Glutamatergic neuron (in vitro differentiated cells): ENCODE measurements at places on chromosomes 7 and 10. TPM values are rescaled to one million over a fixed set of nuclear protein-coding genes. Genes with fewer than 3 reads are reported as not detected.

The RTKN2 gene
- 3.2 TPM for total RNA-seq

The SPDYE2B gene
- not detected for total RNA-seq

The FANK1 gene
- 0.59 TPM for total RNA-seq

The PTPRZ1 gene
- total RNA-seq: 11.4 TPM

The CPED1 gene
- not detected for total RNA-seq

The NME8 gene
- total RNA-seq: not detected

DNA sequence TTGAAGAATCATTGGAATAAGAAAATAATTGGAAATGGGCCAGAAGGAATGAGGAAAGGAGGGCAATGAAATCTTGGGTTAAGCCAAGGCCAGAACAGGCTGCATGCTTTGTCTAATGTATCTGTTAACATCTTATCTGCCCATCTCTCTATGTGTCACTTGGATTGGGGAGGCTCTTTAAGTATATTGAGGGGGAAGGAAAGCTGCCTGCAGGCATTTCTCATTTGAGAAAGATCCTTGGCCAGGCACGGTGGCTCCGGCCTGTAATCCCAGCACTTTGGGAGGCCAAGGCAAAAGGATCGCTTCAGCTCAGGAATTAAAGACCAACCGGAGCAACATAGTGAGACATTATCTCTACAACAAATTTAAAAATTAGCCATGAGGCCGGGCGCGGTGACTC is 14.3 kb downstream of the PCBD1 start:
- H3K27me3 ChIP-seq: peaks cover 2% of the 10 kb centered on the region
- peaks cover 14% of the 10 kb centered on the region for H3K36me3 ChIP-seq
- DNase-seq: no peak
- no peak overlapping the region for H3K4me3 ChIP-seq
- H3K4me1 ChIP-seq: peaks cover 6% of the 10 kb centered on the region

DNA sequence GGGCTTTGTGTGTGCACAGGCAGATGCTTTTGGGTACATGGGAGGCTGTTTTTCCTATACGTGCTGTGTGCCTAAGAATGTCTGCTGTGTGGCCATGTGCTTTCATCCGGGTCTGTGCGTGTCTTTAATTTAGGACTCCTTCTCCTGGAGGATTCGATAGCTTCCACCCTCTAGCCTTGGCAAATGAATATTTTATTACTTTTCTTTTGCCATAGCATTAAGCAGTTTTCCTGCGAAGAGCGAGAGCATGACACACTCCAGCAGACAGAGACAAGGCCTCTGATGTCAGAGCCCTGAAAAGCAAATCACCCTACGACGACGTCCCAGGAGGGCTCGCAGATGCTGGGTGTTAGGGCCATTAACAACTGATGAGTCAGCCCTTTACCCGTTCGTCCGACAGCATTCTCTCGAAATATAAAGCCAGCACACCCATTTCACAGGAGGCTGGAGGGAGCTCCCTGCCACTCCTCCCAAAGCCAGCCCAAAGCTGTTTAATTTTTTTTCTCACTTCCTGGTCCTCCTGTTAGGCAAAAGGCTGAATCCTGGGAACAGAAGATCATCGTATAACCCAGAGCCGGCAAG is 311.3 kb upstream of the ZMIZ1 start:
- no peaks in the 10 kb centered on the region for H3K36me3 ChIP-seq
- H3K4me1 ChIP-seq: peaks cover 24% of the 10 kb centered on the region
- H3K27me3 ChIP-seq: peaks cover 4% of the 10 kb centered on the region

GRCh38 chr10:30639946-30640786 is 10.6 kb upstream of the LYZL2 start:
- peaks cover 3% of the 10 kb centered on the region for H3K27me3 ChIP-seq
- H3K4me1 ChIP-seq: peaks cover 22% of the 10 kb centered on the region
- H3K27ac ChIP-seq: no peak overlapping the region
- DNase-seq: no peak
- no peaks in the 10 kb centered on the region for H3K36me3 ChIP-seq

GRCh38 chr7:10973942-10974911 is 555 bp downstream of the PHF14 start:
- H3K4me3 ChIP-seq: peak overlapping the region; percentile 98
- H3K27me3 ChIP-seq: peaks cover 4% of the 10 kb centered on the region
- peaks cover 16% of the 10 kb centered on the region for H3K4me1 ChIP-seq
- H3K36me3 ChIP-seq: no peaks in the 10 kb centered on the region
- peak; percentile 74 for DNase-seq
- peak overlapping the region; percentile 98 for H3K27ac ChIP-seq

GRCh38 chr7:42868480-42868879 is 43.4 kb downstream of the C7orf25 start:
- H3K27me3 ChIP-seq: peaks cover 5% of the 10 kb centered on the region
- no peaks in the 10 kb centered on the region for H3K4me1 ChIP-seq
- no peak overlapping the region for H3K27ac ChIP-seq
- no peak overlapping the region for H3K4me3 ChIP-seq
- H3K36me3 ChIP-seq: peaks cover 5% of the 10 kb centered on the region

GRCh38 chr7:151796091-151796870 is 80.6 kb downstream of the PRKAG2 start:
- H3K27ac ChIP-seq: no peak overlapping the region
- H3K27me3 ChIP-seq: peaks cover 2% of the 10 kb centered on the region
- H3K4me3 ChIP-seq: no peak overlapping the region
- peak; percentile 9 for DNase-seq
- peaks cover 30% of the 10 kb centered on the region for H3K4me1 ChIP-seq

DNA sequence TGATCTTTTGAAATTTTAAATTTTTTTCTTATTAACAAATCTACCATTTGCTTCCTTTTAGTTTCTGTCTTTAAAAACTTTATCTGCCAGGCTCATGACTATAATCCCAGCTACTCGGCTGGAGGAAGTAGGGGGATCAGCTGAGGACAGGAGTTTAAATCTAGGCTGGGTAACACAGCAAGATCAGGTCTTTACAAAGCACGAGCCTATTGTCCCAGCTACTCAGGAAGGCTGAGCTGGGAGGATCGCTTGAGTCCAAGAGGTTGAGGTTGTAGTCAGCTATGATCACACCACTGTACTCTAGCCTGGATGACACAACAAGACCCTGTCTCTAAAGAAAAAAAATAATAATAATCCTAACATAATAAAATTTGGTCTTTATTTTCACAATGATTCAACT is 17.5 kb downstream of the DPY19L1 start:
- H3K4me3 ChIP-seq: no peak overlapping the region
- H3K27ac ChIP-seq: no peak overlapping the region
- no peak for DNase-seq

- H3K4me1 ChIP-seq: peaks cover 26% of the 10 kb centered on the region
- H3K27me3 ChIP-seq: no peaks in the 10 kb centered on the region
- no peak for DNase-seq
- no peaks in the 10 kb centered on the region for H3K36me3 ChIP-seq
- no peak overlapping the region for H3K4me3 ChIP-seq
Measured at GRCh38 chr10:113127901-113128283, 177.8 kb downstream of the TCF7L2 start.

DNA sequence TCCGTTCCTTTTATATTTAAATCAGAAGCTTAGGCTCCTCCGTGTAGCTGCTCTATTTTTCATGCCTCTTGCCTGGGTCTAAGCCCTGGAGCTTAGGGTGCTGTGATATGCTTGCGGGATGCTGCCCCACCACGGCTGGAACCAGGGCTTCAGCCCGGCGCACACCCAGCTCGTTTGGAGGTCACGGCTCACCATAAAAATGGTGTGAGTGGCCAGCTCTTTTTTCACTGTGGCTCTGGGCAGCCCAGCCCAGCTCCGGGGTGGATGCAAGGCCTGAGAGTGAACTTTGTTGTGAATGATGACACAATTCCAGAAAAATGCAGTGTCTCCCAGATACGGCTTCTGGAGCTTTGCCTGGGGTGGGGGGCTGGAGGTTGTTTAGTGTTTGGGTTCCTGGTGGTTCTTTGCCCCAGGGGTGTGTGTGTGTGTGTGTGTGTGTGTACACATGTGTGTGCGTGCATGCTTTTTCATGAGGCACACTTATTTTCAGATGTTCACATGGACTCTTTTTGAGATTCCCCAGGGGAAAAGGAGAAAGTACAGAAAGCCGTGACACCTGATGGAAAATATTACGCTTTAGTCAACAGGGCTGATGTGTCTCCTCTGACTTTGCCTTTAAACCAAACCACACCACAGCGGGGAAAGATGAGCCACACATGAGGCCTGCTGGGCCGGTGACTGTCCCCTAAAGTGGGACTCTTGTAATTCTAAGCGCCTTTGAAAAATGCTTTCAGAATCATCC is 46.2 kb downstream of the GRK5 start:
- peak overlapping the region; percentile 78 for H3K27ac ChIP-seq
- no peak for DNase-seq
- peaks cover 8% of the 10 kb centered on the region for H3K27me3 ChIP-seq
- H3K4me3 ChIP-seq: peak overlapping the region; percentile 71
- H3K4me1 ChIP-seq: peaks cover 57% of the 10 kb centered on the region
- peaks cover 6% of the 10 kb centered on the region for H3K36me3 ChIP-seq

GRCh38 chr7:46315891-46316290 is 394.8 kb upstream of the IGFBP3 start:
- H3K36me3 ChIP-seq: no peaks in the 10 kb centered on the region
- H3K27me3 ChIP-seq: peaks cover 2% of the 10 kb centered on the region
- no peak overlapping the region for H3K27ac ChIP-seq
- no peaks in the 10 kb centered on the region for H3K4me1 ChIP-seq

DNA sequence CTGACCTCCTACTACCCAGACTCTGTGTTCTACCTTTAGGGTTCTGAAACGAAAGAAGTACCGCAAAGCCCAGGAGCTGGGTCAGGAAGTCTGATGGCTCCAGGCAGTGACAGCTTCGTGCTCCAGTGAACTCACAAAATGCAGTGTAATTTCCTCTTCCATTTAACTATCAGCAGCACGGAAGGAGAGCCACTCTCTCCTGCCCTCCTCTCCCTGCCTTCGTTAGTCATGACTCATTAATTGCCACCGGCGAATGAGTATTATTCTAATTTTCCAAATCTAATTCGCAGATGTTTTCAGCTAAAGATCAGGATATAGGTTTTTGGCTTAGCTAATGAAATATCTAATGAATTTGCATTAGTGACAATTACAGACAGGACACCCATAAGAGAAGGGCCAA is 1262.0 kb downstream of the TYW1 start:
- H3K27me3 ChIP-seq: no peaks in the 10 kb centered on the region
- peaks cover 7% of the 10 kb centered on the region for H3K36me3 ChIP-seq
- H3K4me1 ChIP-seq: peaks cover 2% of the 10 kb centered on the region
- DNase-seq: no peak
- H3K27ac ChIP-seq: no peak overlapping the region

GRCh38 chr7:50775231-50775630 is 7.5 kb downstream of the GRB10 start:
- H3K27me3 ChIP-seq: peaks cover 13% of the 10 kb centered on the region
- peaks cover 11% of the 10 kb centered on the region for H3K36me3 ChIP-seq
- H3K4me3 ChIP-seq: no peak overlapping the region
- no peak overlapping the region for H3K27ac ChIP-seq

GRCh38 chr7:96998333-96998732 is 7.0 kb upstream of the DLX6 start:
- peaks cover 68% of the 10 kb centered on the region for H3K27me3 ChIP-seq
- DNase-seq: no peak
- no peaks in the 10 kb centered on the region for H3K36me3 ChIP-seq
- peaks cover 15% of the 10 kb centered on the region for H3K4me1 ChIP-seq

- no peak overlapping the region for H3K4me3 ChIP-seq
- no peaks in the 10 kb centered on the region for H3K27me3 ChIP-seq
- no peak overlapping the region for H3K27ac ChIP-seq
Measured at GRCh38 chr7:27883696-27884095, 143.7 kb downstream of the TAX1BP1 start.

GRCh38 chr7:43653466-43653865 is 70.6 kb downstream of the STK17A start:
- H3K27me3 ChIP-seq: no peaks in the 10 kb centered on the region
- no peak for DNase-seq
- no peak overlapping the region for H3K4me3 ChIP-seq
- no peak overlapping the region for H3K27ac ChIP-seq

- no peaks in the 10 kb centered on the region for H3K27me3 ChIP-seq
- no peak for DNase-seq
- H3K36me3 ChIP-seq: no peaks in the 10 kb centered on the region
- H3K4me1 ChIP-seq: peaks cover 13% of the 10 kb centered on the region
- no peak overlapping the region for H3K4me3 ChIP-seq
- no peak overlapping the region for H3K27ac ChIP-seq
Measured at GRCh38 chr10:22626784-22627183, 87.6 kb downstream of the PIP4K2A start.

GRCh38 chr10:11150231-11150731 is 132.6 kb downstream of the CELF2 start:
- no peak overlapping the region for H3K4me3 ChIP-seq
- no peak overlapping the region for H3K27ac ChIP-seq
- peaks cover 37% of the 10 kb centered on the region for H3K4me1 ChIP-seq
- no peak for DNase-seq
- H3K27me3 ChIP-seq: peaks cover 4% of the 10 kb centered on the region

DNA sequence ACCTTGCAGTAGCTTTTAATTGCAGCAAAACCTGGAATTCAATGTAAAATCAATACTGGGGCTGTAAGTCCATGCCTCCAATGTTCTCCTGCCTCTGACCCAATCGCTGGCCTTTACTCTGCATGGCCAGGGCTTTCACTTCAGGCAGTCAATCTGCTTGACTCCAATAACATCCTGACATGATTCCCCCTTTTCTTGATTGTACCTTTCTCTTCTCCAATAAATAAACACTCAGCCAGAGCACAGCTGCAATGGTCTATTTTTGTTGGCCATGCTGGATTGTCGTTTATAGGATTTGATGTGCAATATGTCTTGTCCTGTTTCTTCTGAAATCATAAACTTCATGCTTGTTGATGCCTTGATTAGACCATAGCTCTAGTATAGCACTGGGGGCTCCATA is 97.8 kb upstream of the COL1A2 start:
- H3K27ac ChIP-seq: no peak overlapping the region
- no peaks in the 10 kb centered on the region for H3K36me3 ChIP-seq
- peaks cover 10% of the 10 kb centered on the region for H3K4me1 ChIP-seq
- no peak for DNase-seq

DNA sequence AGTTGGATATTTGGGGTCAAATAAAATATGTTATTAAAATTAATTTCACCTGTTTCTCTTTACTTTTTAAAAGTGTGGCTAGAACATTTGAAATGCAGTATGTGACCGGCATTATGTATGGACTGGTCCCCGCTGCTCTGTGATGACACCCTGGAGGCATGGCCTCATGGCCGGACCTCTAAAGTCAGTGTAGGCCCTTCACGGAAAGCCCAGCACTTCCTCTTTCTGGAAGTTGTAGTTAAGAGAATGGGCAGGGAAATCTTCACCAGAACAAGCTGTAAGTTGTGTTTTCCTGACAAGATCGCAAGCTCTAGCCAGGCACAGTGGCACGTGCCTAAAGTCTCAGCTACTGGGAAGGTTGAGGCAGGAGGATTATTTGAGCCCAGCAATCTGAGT is 38.3 kb upstream of the SRGN start:
- DNase-seq: no peak
- no peaks in the 10 kb centered on the region for H3K4me1 ChIP-seq
- no peak overlapping the region for H3K27ac ChIP-seq
- peaks cover 3% of the 10 kb centered on the region for H3K27me3 ChIP-seq
- H3K36me3 ChIP-seq: no peaks in the 10 kb centered on the region
- no peak overlapping the region for H3K4me3 ChIP-seq

- no peaks in the 10 kb centered on the region for H3K36me3 ChIP-seq
- no peak overlapping the region for H3K27ac ChIP-seq
- DNase-seq: no peak
- H3K27me3 ChIP-seq: peaks cover 4% of the 10 kb centered on the region
Measured at GRCh38 chr10:11325817-11326216, 285.6 kb downstream of the USP6NL start.

GRCh38 chr10:117476281-117476680 is 66.3 kb upstream of the EMX2 start:
- H3K27ac ChIP-seq: no peak overlapping the region
- no peaks in the 10 kb centered on the region for H3K4me1 ChIP-seq
- H3K27me3 ChIP-seq: peaks cover 6% of the 10 kb centered on the region
- no peaks in the 10 kb centered on the region for H3K36me3 ChIP-seq
- H3K4me3 ChIP-seq: no peak overlapping the region
- DNase-seq: no peak

- no peaks in the 10 kb centered on the region for H3K27me3 ChIP-seq
- no peak overlapping the region for H3K27ac ChIP-seq
- no peak for DNase-seq
- H3K36me3 ChIP-seq: no peaks in the 10 kb centered on the region
- H3K4me3 ChIP-seq: no peak overlapping the region
Measured at GRCh38 chr7:115662676-115663075, 367.9 kb downstream of the TFEC start.
